ENCODE measurements at places on chromosomes 12 and 14.

DNA sequence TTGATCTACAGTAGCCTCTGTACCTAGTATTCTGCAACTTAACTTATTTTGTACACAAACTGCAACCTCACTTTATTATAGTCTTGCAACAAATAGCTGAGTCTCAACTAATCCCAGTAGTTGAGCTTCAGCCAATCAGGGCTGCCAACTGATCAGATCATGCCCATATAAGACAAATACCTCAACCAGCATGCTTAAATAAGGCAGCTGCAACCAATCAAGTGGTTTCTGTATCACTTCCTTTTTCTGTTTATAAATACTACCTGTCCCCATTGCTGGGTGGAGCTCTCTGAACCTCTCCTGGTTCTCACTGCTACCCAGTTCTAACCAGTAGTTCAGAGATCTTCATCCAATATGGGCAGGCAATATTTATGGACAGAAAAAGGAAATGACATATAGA is 248.5 kb upstream of the FBXO33 start:
- DNase-seq: no peak

- no peak for DNase-seq
These were observed 1.3 kb downstream of the TEAD4 start for GRCh38 chr12:2960390-2960956.

- DNase-seq: no peak
These were observed 89.3 kb downstream of the NTN4 start for GRCh38 chr12:95701275-95701674.

DNA sequence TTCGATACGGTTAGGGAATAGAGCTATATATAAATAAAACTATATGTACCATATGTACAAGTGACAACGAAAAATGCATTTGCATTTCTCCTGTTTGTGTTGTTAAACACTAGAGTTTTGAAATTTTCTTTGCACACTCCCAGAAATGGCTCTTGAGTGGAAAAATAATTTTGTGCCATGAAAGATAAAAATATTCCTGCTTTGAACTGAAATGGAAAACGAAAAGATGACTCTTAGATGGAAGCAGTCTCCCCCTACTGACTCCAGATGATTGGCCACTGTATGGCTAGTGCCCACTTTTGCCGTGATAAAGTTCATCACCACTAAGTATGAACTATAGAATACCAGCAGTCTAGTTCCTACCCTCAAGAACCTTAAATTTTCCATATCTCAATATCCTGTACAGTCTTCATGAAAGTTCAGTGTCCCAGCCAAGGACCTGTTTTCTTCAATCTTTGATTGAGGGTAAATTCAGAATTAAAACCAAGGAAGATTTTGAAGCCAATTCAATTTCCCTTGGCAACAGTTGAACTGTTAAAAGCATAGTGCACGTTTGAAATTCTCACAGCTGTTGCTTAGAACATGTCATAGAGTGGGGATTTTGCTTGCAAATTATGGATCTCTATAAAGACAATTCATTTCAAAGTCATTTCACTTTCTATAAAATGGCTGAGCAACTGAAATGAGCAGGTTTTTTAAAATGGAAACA is 1.6 kb upstream of the PPP2R5E start:
- DNase-seq: peak; percentile 54

DNA sequence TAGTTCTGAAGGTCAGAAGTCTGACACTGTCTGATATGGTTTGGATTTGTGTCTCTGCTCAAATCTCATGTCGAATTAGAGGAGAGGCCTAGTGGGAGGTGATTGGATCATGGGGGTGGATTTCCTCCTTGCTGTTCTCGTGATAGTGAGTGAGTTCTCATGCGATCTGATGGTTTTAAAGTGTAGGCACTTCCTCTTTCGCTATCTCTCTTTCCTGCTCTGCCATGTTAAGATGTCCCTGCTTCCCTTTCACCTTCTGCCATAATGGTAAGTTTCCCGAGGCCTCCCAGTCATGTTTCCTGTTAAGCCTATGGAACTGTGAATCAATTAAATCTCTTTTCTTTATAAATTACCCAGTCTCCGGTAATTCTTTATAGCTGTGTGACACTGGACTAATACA is 84.1 kb upstream of the TMTC1 start:
- no peak for DNase-seq

Measured in hematopoietic multipotent progenitor cell treated with erythropoietin and hydrocortisone succinate and interleukin-3 and kit ligand, for 8 days (in vitro differentiated cells).